LHCN-M2 (cell line): ENCODE measurements at places on chromosomes 13 and 19.

- DNase-seq = no peak
Measured at GRCh38 chr19:53112286-53112685, 9.1 kb upstream of the ZNF160 start.

- DNase-seq = no peak
Measured at GRCh38 chr19:19645233-19645870, 1.9 kb upstream of the GMIP start.

GRCh38 chr13:26786651-26787295, 26.2 kb upstream of the GPR12 start:
- no peak for DNase-seq

DNA sequence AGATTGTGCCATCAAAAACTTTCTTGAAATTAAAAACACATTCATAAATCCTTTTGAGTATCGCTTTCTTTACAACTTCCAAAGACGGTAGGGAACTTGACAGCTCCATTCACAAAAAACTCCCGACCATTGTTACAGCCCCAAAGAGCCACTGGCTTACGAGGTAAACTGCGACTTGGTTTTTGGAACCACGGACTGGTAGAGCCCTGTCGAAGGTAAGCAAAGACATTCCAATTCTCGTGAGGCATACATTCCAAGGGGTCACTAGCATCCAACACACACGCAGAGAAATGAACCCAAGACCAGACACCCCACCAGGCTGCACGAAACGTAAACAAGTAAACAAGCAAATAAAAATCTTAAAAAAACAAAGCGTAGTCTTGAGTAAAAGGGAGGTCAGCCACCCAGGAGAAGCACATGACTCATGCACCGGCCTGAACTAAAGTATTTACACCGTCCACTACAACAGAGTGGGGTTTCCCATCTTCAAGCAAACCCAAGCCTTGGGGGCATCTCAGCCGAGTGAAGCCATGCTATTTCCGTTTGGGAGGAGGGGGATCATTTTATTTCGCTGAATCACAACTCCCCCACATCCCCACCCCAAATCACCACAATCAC, 1.4 kb downstream of the BRD4 start:
- DNase-seq = peak; percentile 54

DNA sequence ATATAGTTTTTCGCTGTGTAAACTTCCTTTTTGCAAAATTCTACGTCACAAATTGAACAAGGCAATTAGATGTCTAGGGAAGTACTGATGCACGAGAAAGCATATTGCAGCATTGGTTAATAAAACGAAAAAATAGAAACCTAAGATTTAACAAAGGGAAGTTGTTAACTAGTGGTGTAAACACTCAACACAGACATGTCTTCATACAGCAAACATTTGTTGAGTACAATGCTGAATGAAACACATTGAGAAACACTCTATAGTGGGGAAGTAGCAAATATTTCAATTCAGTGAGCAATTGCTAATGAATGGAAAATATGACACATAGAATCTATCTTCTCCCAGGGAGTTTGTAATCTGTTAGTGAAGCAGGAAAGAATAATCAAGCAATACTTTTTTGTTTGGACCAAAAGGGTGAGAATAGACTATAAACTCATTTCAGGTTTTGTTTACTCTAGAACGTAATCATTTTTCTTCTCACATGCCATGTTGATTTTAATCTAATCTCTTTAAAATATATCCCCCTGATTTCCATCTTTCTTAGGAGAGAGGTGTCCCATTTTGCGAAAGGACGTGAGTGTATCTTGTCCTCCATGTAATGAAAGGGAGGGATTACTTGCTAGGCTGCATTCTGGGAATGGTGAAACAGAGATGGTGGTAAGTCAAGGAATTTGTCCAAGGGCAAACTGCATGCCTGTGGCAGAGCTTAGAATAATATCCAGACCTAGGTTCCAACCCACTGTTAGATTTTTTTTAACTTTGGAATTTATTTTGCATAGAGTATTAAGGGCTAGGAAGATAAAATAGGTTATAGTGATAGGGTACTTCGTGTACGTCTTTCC, 1.7 kb upstream of the ANKRD10 start:
- DNase-seq = peak; percentile 88

- DNase-seq = no peak
Measured at GRCh38 chr13:80052286-80052685, 288.6 kb downstream of the SPRY2 start.

GRCh38 chr13:88649855-88650254, 978.7 kb downstream of the SLITRK5 start:
- no peak for DNase-seq

DNA sequence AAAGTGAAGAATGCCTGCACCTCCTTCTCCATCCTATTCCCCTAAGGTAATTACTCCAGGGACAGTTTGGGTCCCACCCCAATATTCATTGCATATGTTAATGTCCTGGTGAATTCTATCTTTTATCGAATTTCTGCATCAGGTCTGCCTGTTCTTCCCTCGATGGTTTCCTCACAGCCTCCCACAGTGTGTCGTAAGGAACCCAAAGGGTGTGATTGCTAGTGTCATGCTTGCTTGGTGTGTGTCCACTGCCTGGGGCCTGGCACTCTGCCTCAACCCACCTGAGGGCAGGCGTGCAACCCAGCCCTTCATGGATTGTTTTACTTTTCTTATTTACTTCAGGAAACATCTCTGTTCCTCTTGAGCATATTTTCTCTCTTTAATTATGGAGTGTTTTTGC, 60.2 kb upstream of the CYSLTR2 start:
- no peak for DNase-seq

- no peak for DNase-seq
Measured at GRCh38 chr13:43196750-43197370, 173.5 kb downstream of the DNAJC15 start.

- DNase-seq = peak; percentile 68
Measured at GRCh38 chr13:33453936-33454335, 168.4 kb upstream of the STARD13 start.

- DNase-seq = no peak
Measured at GRCh38 chr13:112699322-112699918, 9.6 kb downstream of the ATP11A start.

DNA sequence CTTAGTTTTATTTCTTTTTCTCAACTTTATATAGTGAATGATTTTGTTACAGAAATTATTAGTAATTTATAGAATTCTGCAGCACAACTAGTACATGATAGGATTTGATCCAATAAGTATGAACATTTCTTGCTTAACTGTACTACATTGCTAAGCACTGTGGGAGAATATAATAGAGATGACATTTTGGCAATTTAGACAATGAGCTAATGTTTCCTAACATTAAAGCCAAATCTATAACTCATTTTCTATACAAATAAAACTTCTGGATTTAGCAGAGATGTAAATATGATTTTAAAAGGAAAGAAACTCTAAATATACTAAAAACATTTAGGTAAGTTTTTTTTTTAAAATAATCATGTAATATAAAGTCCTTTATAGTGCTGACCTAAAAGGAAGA, 87.3 kb downstream of the FNDC3A start:
- DNase-seq = no peak

DNA sequence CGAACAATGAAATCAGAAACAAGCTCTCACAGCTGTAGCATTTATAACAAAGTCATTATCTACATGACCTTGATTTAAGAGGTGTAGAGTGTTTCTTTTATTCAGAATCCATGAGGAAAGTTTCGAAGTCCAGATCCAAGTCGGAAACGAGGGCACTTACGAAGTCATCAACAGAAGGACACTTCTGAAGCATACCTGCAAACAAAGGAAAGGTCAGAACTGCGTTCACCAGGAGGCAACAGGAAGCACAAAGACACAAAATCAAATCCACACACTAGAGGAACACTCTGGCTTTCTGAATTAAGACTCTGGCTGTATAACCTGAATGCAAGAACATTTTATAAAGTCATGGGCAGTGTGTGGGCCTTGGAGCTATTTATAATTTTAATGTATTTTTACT, 158.9 kb downstream of the MIPEP start:
- no peak for DNase-seq

GRCh38 chr13:114140131-114140905, 7.9 kb upstream of the RASA3 start:
- no peak for DNase-seq

GRCh38 chr13:31090096-31090495, 71.6 kb downstream of the HSPH1 start:
- DNase-seq = no peak

DNA sequence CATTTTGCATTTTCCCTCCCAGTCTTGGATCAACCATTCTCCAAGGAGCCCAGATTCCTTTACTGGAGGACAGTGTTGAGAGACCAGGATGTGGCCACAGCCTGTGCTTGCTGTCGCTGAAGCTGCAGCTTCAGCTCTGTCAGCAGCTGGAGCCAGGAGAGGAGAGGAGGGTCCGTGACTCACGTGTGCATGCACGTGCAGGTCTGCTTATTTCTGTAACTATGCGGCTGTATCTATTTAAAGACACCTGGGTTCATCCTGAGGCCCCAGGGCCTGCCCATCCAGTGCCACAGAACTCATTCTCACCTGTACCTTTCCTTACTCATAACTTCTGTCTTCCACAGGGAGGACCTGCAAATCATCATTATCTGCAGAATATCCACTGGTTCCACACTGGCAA, 8.2 kb upstream of the LAMP1 start:
- no peak for DNase-seq

GRCh38 chr19:3073159-3073563, 10.9 kb upstream of the TLE5 start:
- peak; percentile 81 for DNase-seq

DNA sequence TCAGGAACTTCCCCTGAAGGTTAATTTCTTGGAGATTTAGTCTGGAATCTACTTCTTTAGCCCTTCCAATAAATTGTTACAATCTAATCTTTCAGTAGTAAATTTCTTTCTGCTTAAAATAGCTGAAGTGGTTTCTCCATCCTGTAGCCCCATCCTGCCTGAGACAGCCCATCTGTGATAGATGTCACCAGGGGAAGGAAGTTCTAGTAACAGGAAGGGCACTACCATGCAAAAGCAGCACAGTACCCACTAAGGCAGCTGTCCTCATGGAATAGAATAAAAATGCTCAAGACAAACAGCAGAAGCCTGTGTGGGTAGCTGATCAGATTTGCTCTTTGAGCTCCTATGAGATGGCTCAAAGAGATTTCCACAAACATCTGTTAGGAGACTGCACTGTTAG, 1036.5 kb downstream of the SLITRK5 start:
- DNase-seq = no peak

DNA sequence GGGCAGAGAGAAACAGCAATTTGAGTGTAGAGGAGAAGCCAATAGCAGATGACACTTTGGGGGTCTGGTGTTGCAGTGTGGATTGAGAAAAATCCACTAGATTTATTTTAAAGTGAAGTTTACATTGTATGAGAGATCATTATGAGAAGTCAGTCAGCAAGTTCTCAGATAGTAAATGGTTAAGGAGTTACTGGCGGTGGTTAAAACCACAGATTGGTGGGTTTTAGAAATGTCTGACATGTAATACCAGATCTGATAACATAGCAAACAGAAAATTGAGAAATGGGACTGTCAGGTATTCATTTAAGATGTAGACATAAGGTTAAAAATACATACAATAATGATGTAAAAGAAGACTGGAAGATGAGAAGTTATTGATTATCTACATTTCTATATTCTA, 7.2 kb downstream of the ABHD13 start:
- no peak for DNase-seq

DNA sequence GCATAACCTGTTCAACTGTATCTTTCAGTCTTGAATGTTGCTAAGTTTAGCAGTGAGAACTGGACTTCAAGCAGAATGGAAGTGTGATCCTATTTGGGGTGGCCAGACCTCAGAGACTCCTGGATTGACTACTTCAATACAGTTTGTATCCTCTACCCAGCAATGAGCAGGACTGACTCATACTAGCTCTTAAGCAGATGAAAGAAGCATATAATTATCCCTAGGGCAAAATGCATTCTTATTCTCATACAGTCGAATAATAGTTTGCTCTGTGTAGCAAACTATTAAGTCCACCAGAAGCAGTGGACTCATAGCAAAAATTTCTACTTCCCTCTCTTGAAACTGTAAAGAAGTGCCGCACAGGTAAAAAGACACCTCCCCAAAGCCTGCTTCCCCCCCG, 46.4 kb upstream of the FAM216B start:
- DNase-seq = no peak

GRCh38 chr13:111789011-111789410, 277.9 kb upstream of the SOX1 start:
- no peak for DNase-seq

GRCh38 chr19:8242211-8242821, 33.1 kb downstream of the CERS4 start:
- DNase-seq = no peak

GRCh38 chr19:7685546-7686445, 5.2 kb downstream of the TRAPPC5 start:
- no peak for DNase-seq

- DNase-seq = no peak
Measured at GRCh38 chr19:34436716-34437115, 8.5 kb downstream of the UBA2 start.

- peak; percentile 50 for DNase-seq
Measured at GRCh38 chr19:55255618-55256423, 3.0 kb downstream of the PPP6R1 start.

GRCh38 chr13:93561576-93562225, 335.1 kb downstream of the GPC6 start:
- peak; percentile 12 for DNase-seq

- DNase-seq = no peak
Measured at GRCh38 chr13:27233964-27234363, 17.4 kb upstream of the RPL21 start.

- DNase-seq = peak; percentile 83
Measured at GRCh38 chr19:18519962-18520847, 1.7 kb downstream of the ELL start.

DNA sequence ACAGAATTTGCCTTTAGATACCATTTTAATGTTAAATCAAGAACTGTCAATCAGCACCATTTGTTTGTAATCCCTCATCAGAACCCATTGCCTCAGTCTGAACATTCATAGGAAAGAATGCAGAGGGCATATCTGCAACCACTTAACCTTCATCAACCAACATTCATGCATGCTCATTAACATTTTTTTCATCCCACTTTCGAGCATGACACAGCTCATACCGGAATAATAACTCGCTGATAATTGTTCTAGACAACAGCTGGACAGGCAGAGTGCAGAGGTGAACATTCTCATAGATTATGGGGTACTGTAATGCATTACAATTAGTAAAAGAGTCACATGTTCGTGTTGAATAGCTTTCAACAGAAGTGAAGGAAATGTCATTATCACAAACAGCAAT, 216.8 kb downstream of the DIAPH3 start:
- DNase-seq = peak; percentile 69

- peak; percentile 78 for DNase-seq
Measured at GRCh38 chr19:49921871-49922795, 6.9 kb upstream of the ATF5 start.

DNA sequence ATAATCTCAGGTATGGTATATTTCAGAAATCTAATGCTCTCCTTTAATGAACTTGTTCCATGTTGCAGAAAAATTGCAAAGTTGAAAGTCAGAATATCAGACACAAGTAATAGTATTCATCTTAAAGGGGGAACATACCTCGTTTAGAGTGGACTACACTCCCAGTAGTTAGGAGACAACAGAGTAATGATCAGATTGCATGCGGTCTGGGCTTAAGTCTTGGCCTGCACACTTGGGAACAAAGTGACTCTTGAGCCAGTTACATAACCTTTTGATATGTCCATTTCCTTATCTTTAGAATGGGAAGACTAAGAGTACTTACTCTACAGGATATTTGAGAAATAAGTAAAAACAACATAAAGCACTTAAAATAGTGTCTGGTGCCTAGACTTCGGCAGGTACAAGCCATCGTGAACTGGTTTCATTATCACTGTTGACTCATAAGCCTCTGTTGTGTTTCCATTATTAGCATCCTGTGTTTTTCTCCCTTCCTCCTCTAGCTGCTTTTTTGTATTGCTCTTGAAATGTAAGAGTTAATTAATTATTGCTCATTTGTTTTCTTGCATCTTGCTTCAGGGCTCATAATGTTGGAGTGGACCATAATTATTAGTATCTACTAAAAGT, 53.0 kb downstream of the DPY19L3 start:
- no peak for DNase-seq

- peak; percentile 7 for DNase-seq
Measured at GRCh38 chr19:49579193-49579592, 1.2 kb downstream of the NOSIP start.
